Ascending aorta (tissue), 2 donors: ENCODE measurements at places on chromosomes 5 and 9.

DNA sequence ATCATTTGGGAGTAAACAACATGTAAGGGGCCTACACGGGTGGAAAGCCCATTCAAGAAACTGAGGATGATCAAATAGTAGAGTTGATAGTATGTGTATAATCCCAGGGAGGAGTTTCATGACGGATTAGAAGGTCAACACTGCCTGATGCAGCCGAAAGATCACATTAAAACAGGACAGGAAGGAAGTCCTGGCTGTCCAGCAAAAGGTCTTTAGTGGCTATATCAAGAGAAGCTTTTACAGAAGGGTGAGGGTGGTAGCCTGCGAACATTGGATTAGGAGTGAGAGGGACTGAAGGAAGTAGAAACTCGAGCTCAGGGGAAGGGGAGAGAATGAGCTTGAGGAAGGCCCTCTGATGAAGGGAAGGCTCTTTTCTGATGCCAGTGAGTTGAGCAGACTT is 36.0 kb downstream of the DOCK8 start:
- DNase-seq, result no peak

- DNase-seq, result no peak
These were observed 48.8 kb downstream of the GRAMD2B start for GRCh38 chr5:126471875-126472537.

DNA sequence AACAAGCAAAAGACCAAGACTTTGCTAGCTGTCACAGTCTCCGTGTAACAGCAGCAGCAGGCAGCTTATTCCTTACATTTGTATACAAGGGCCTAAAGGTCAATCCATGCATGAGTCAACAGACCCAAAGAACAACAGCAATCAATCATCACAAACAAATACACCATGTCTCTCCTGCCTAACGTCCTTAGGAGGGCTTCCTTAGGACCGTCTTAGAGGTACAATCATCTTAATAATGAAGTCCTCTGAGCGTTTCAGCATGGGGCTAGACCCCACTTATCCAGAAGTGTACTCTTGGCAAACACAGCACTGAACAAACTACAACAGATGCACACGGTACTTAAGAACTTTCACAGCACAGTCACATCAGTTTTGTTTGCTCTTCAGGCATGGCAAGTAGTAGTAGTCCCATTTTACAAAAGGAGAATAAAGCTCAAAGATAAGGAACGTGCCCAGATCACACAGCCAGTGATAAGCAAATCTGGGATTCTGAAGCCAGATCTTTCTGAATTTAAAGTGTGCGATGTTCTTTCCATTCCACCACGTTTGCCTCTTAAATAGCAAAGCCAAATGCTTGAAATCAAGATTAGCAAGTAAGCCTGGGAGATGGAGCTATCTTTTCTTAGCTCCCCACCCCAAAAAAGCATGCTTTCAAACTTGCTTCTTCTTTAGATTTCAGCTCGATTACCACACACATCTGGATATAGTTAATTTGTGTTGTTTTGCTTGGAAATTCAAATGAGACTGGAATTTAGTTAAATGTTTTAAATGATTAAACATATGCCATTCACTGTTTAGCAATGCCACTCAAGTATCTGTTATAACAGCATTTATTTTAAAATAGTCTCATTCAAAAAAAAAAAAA is 24.2 kb downstream of the PSMB7 start:
- no peak for DNase-seq

GRCh38 chr9:37040508-37041127 is 6.5 kb upstream of the PAX5 start:
- no peak for DNase-seq

DNA sequence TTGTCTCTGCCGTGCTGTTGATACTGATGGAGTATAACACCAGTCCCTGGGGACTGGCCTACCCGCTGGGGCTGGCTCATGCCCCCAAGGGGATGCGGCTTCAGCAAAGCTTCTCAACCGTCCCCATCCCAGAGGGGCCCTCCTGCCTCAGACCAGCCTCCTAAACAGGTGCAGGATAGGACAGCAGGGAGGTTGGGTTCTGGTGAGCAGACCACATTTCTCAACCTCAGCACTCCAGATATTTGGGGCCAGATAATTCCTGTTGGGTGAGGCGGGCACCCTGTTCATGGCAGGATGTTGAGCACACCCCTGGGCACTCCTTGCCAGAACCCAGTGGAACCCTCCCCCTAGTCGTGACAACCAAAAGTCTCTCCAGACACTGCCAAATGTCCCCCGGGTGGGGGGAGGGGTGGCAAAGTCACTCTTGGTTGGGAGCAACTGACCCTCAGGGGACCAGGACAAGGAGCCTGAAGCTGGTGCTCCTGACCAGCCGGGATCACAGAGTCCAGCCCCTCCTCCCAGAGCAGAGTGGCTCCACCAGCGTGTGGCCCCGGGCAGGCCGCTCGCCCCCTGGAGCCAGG is 107.8 kb downstream of the ZNF354C start:
- DNase-seq, result no peak
